Kidney tubule cell (primary cell): ENCODE measurements at places on chromosomes 2 and 18.

DNA sequence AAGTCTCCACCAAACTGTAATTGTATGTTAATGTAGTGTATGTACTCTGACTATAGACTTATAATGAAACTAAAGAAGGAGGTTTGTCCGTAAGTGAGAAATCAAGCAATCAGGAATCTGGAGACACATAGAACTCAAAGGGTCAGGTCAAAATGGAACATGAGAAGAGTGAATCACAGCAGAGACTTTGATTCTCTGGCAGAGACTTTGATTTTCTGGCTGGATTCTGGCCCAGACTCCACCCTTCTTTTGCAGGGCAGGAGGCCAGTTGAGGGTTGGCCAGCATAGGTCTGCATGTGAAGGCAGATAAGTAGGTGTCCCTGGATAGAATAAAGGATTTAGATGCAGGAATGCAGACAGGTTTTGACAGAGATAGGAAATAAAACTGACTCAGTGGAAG is 11.0 kb upstream of the NCKAP5 start:
- DNase-seq, result peak; percentile 43

DNA sequence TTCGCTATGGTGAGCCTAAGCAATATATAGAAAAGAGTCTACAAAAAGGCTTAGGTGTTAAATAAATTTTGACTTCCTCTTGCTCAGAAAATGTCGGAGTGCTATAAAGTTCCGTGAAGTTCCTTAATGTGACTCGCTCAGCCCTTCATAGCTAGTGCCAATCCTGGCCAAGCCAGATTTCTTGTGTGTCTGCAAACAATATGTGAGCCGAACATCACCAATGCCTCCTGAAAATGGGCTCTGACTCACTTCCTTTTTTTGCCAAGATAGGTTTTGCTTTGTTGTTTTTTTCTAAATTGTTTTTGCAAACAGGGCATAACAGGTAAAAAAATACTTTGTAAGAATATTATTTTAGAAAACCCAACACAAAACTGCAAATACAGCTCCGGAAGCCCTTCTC is 26.1 kb downstream of the CDC42EP3 start:
- DNase-seq, result peak; percentile 62

GRCh38 chr2:163401481-163401880 is 334.3 kb downstream of the FIGN start:
- DNase-seq, result peak; percentile 30

DNA sequence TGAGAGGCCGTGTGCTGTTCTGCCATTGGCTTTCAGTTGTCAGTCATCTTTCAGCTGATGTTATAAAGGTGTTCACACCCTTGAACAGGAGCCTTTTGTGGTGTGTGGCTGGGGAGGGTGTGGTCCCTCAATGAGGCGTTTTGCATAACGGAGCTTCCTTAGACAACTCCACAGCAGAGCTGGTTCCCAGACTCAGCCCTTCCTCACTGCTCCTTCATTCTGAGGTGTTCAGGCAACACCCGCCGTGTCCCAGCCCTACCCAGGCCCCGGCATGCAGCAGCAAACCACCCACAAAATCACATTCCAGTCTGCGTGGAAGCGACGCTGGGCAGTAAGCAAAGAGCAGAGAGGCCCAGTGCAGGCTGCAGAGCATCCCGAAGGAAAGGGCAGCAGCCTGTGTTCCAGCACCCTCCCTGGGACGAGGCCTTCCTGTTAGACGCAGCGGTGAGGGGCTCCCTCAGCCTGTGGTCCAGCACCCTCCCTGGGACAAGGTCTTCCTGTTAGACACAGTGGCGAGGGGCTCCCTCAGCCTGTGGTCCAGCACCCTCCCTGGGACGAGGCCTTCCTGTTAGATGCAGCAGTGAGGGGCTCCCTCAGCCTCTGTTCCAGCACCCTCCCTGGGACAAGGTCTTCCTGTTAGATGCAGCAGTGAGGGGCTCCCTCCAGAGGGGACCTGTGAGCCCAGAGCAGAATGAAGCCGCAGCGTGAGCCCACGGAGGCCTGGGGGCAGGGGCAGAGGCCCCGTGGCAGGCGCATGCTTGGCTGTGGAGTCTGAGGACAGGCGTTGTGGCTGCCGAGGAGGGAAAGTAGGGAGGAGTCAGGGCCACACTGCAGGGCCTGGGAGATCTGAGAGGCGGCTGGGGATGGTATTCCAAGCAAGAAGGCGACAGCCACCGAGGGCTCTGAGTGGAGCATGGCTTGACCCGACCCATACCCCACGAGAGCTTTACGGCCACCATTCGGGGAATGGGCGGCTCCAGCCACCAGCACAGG is 201.8 kb upstream of the HDAC4 start:
- no peak for DNase-seq

DNA sequence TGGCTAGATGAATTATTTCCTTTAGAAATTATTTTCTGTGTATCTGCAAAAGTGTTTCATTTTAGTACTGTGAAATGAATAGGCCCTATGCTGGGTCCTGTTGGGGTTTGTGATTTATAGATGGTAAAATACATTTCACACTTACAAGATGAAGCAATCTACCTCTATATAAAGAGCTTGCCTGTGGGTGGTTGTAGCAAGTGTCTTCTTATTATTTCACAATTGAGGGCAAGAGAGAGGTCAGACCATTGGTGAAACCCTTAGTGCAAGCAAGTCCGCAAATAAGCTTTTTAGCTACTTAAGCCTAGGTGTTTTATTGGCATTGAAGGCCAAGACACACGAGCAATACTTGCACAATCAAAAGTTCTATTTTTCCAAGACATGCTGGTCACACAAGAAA is 153.1 kb downstream of the FMNL2 start:
- DNase-seq, result no peak

- DNase-seq, result peak; percentile 15
These were observed 55.5 kb downstream of the SGPP2 start for GRCh38 chr2:222479859-222480258.
